Activated T-cell treated with anti-CD3 and anti-CD28 coated beads for 48 hours (primary cell): ENCODE measurements at places on chromosomes 4 and X.

- DNase-seq = no peak
Observed at GRCh38 chrX:116413273-116413672, 23.1 kb upstream of the SLC6A14 start.

DNA sequence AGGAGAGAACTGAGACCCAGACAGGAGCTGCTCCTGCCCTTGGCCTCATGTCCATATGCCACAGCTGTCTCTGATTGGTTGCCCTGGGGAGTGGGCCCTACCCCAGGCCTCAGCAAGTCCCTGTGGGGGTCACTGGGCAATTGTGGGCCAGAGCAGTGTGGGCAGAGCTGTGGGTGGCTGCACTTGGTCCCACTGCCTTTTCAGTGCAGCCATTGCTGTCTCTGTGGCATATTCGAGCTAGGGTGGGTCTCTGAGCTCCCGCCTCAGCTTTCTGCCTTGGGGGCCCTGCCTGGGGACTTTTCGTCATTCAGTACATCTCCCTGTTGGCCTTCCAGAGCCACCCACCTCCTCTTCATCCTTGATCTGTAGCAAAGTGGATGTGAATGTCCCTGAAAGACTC, 69.8 kb upstream of the LRPAP1 start:
- no peak for DNase-seq

DNA sequence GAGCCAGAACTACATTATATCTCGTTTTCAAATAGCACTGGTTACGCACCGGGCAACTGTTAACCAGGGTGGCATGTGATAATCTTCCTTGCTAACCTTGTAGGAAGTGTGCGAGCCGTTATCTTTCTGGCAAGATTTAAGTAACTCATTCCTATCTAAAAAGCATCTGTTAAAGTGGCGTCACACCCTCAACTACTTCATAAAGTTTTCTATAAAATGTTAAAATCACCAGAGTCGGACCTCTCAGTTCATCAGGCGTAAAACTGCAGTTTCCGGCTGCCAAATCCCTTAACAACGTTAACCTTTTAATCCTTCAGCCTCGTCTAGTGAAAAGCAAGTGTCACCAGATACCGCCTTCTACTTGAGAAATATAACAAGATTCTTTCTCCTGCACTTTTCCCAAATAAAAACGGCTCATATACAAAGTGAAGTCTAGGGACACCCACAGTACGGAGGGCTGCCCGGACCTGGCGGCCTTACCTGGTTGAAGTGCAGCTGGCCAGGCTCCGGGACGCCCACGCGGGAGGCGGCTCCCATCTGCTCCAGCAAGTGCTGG, 1.2 kb downstream of the SLC39A8 start:
- DNase-seq = peak; percentile 66

- no peak for DNase-seq
Observed at GRCh38 chr4:29046186-29046585, 1674.0 kb upstream of the PCDH7 start.
